ENCODE measurements at places on chromosomes 13 and 19.

- DNase-seq: no peak
These were observed 3.0 kb downstream of the IRF2BP1 start for GRCh38 chr19:45882652-45883585.

GRCh38 chr13:35961461-35962220, 169.5 kb downstream of the DCLK1 start:
- DNase-seq: no peak

DNA sequence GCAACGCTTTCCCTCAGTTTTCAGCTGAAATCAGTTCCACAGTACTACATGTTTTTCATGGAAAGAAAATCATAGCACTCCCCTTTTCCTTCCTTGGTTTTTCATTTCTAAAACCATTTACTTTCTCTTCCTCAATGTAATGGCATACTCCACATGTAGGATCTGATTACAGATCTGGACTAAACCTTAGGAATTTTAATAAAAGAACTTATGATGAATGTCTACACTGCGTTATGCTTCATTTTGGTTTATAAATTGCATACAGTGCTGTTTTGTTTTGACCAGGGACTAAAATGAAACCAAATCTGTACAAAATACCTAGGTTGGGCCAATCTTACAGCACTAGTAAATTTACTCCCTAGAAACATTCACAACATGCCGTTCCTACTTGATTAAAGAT, 589.9 kb downstream of the TBC1D4 start:
- no peak for DNase-seq

DNA sequence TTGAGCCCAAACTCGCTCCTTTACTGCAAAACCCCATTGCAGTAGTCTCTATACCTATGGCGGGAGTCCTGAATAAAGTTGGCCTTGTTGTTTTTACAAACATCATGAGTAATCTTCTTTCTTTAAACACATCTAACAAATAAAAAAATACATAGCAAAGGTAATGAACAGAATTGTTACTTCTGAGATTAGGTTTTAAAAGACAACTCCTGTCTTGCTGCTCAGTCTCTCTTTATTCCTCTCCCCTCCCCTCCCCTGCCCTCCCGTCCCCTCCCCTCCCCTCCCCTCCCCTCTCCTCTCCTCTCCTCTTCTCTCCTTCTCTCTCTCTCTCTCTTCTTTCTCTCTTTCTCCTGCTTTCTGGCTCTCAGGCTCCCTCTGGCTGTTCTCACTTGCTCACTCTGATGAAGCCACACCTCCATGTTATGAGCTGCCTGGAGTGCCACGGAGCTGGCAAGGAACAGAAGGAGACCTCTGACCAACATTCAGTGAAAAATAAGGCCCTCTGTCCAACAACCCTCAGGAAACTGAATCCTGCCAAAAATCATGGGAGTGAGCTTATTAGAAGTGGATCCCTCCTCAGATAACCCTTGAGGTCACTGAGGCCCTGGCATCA, 300.7 kb upstream of the MIR17HG start:
- no peak for DNase-seq

DNA sequence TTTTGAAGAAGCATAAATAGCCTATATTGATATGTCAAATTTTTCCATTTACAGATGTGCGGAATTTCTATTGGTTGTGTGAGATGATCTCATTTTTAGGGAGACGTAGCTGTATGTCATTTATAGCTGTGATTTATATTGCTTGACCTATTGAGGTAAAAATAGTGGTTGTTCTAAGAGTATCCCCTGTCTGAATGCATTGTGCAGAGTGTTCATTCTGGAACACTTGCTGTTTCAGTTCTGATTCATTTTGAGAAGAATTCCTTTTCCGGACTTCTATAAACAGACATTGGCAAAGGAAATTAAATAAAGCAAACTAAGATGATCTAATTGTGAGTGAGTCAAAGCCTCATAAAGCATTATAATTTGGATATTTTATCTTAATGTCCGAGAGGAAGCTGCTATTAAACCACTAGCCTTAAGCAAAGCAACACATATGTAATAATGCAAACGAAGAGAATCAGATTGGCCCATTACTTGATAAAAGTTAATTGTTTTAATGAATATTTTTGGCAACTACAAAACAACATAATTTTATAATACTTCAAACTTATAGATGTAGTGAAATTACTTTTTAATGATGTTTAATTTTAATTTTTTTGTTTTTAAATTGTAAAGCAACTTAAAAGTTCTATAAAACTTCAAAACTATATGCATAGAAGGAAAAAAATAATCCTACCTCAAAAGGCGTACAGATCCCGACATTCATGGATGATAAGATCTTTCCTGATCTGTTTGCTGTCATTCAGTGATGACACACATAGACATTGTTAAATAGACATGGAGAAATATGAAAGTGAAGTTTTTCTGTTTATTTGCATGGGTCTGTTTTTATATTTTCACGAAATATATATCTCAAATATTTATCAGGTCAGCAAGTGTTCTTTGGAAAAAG, 942.6 kb upstream of the SLC10A2 start:
- DNase-seq: no peak

DNA sequence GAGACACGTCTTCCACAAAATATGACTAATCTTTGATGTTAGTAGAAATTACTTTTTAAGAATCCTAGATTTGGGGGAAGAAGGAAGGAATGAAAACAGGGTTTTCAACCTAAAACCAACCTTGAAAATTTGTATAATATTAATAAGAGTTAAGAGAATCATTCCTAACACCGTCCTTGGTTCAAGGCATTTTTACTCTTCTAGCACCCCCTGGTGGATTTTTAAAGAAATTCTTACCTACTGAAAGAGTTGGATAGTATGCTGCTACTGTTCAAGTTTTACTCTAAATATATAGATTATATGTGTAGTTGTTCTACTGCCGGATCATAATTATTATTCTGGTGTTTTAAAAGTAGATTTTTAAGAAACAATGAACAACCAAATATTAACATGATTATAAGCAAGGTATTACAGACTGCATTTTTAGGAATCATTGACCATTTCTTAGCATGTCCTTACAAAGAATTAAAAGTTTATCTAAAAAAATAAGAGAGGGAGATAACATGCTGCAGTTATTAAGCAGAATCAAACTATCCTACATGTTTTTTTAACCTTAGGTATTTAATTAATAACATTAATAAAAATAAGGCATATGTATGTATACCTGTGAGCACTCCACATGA, 7.4 kb upstream of the SLITRK6 start:
- no peak for DNase-seq

GRCh38 chr13:113109151-113110047, 3.8 kb downstream of the F7 start:
- DNase-seq: no peak

DNA sequence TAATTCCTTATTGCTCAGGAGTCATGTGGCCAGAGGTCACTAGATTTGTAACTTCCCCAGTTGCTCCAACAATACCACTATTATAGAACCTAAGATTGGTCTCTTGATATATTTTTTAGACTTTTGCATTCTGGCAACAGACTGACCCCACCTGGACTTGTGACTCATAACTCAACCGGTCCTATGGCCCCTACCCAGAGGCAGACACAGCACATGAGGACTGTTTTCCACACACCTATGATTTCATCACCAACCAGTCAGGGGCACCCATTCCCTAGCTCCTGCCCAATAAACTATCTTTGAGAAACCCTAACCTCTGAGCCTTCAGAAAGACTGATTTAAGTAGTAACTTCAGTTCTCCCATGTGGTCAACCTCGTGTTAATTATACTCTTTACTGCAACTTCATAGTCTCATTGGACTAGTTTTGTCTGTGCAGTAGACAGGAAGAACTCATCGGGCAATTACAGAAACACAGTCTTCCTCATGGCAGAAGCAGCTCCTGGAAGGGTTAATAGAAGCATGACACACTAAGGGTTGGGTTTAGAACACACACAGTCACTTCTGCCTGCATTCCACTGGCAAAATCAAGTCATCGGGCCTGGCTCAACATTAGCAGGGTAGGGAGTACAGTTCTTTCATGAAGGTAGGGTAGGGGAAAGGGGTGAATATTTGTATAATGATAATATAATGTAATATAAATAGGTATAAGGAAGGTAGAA, 251.8 kb downstream of the UQCRFS1 start:
- DNase-seq: no peak

DNA sequence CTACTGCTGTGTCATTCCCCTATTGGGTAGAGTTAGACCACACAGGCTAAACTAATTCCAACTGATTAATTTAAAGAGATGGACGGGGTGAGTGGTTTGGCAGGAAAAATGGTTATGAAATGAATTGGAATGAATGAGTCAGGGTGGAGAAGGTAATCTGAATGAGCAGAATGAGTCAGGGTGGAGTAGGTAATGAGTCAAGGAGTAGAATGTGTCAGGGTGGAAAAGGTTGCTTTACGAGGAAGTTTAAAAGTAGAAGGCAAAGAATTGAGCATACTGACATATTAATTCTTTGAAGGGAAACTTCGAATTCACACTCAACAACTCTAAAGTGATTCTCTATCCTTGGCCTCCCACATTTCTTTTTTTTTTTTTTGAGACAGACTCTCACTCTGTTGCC, 12.7 kb upstream of the ZNF121 start:
- DNase-seq: no peak

DNA sequence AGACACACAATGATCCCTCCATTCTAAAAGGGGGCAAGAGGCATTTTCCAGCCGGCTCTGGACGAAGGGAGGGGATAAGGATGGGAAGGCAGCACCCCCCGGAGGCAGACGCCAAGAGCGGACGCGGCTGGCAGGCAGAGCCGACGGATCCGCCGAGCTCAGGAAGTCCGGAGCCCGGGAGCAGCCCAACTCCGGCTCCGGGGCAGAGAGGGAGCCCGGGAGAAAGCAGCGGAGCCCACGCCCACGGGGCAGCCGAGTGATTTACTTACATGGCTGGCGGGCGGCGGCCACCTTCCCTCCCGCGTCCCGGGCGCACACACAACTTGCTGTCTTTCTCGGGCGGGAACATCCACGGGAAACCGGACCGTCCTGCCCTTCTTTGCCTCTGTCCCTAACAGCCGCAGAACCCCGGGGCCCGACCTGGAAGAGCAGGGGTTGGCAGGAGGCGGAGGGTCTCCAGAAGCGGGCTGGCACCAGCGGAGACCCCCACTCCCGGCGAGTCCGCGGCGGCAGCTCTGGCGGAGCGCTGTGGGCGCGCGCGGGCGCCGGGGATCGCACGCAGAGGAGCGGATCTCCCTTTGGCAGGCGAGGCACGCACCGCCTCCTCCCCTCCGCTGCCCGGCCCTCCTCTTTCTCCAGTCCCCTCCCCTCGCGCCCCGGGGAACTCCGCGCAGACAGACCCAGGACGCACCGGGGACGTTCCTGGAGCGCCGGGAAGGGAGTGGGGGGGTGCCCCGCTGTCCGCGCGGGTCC, at the start of gene LHFPL6:
LHFPL6 (minus strand) TSS at position 580 of the 753 bp plus-strand sequence.
- no peak for DNase-seq

GRCh38 chr19:47778954-47779351, 450 bp downstream of the SELENOW start:
- DNase-seq: no peak

DNA sequence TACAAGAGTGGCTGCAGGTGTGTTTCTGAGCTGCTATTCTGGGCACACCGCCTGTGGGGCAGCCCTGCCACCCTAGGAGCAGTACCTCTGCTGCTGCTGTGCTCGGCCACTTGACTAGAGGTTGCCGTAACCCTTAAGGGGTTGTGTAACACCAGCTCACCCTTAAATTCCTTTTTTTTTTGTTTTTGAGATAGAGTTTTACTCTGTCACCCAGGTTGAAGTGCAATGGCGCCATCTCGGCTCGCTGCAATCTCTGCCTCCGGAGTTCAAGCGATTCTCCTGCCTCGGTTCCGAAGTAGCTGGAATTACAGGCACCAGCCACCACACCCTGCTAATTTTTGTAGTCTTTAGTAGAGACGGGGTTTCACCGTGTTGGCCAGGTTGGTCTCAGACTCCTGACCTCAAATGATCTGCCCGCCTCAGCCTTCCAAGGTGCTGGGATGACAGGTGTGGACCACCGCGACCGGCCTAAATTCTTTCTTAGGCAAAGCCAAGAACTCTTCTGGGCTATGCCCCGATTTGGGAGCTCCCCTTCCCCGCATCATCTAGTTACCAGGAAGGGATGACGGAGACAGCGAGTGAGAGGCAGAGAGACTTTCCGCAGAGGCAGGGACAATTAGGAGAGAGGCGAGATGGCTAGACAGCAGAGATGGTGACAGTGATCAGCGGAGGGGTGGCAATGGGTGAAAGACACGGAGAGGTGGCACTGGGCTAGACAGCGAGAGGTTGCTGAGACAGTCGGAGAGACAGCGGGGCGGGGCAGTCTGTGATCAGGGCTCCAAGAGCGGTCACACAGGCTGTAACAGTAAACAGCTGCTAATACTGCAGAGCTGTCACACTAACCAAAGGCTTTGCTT, 4.4 kb upstream of the LILRA5 start:
- no peak for DNase-seq
